SK-N-MC (cell line): ENCODE measurements at places on chromosomes 4 and X.

GRCh38 chr4:76896614-76897535, 1.1 kb downstream of the SOWAHB start:
- no peak for DNase-seq

DNA sequence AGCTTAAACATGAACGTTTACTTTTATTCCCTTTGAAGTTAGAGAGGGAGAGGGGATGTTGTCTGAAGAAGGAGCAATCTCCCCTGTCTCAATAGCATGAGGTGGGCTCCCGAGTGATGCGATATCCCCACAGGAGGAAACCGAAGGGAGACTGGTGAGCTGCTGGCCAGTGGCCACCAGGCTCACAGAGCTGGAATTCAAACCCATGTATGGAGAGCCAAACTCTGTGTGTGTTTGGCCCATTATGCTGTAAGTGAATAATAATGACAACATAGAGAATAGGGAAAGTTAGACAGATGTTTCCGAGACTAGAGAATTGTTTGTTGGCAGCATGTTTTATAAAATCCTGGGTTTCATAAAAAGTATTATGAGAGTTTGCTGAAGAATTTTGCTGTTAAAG, 66.1 kb upstream of the CLNK start:
- DNase-seq, result no peak

DNA sequence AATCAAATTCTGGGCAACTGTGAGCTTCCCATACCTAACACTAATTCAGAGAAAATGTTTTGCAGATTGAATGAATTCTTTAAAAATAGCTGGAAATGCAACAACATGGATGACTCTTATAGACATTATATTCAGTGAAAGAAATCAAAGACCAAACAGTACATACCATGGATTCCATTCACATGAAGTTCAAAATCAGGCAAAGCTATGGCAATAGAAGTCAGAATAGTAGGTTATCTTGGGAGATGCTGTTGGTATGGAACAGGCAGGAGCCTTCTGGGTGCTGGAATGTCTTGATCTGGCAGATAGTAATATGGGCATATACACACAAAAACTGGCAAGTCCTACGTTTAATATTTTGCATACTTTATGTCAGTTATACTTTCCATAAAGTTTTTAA, 25.5 kb upstream of the CBLL2 start:
- no peak for DNase-seq

DNA sequence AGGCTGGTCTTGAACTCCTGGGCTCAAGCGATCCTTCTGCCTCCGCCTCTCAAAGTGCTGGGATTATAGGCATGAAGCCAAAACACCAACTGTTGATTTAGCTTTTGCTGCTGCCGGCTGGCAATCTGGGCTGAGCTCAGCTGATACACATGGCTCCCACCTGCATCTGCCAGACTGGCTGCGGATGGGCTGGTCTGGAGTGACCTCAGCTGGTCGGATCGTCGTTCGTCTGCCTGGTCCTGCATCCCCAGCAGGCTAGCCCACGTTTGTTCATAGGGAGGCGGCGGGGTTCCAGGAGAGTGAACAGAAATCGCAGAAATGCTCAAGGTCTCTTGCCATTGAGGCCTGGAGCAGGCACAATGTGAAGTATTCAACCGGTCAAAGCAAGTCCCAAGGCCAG, 74.4 kb upstream of the DDX3X start:
- DNase-seq, result no peak

DNA sequence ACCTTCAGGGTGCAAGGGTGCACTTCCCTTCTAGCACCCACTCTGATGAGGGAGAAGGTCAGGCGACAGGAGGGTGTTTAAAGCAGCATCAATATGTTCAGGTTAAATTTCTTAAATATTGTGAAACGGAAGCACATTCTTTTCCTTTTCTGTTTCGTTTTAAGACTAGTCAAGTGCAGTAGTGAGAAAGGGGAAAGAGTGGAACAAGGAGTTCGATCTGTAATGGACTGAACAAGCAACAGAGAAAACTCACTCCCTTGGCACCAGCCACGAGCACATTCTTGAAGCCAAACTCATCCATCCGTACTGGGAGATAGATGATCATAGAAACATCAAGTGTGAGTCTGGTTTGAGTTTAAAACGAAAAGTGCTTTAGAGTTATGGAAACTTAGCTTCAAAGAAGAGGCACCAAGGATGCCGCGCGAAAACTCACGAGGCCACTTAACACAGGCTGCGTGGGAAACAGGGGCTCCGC, 815 bp downstream of the FAM53A start:
- DNase-seq, result no peak

DNA sequence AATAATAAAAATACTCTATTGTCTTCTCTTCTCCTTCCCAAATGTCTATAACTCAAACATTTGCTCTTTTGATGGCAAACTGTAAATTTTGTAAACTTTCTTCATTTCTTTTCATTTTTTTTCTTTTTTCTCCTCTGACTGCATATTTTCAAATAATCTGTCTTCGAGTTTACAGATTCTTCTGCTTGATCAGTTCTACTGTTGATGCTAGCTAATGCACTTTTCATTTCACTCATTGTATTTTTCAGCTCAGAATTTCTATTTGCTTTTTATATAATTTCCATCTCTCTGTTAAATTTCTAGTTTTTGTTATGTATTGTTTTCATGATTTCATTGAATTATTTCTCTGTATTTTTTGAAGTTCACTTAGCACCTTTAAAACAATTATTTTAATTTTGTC, 646.8 kb upstream of the INTU start:
- DNase-seq, result no peak

DNA sequence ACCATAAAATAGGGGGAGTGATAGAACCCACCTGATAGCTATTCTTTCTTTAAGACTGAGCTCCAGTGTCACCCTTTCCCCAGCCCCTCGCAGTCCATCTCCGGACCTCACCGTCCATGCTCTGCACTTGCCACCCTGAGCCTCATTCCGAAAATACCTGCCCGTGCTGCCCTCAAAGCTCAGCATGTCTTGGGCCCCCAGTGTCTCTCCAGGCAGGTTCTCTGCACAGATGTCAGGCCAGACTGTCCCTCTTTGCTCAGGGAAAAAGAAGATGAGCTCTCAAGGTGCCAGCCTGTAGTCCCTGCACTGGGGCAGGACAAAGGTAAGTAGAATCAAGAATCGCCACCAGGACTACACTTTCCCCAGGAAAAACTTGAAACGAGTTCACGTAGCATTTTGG, 9.8 kb upstream of the WFS1 start:
- no peak for DNase-seq

GRCh38 chr4:31784558-31784957, 1064.4 kb downstream of the PCDH7 start:
- DNase-seq, result no peak

GRCh38 chr4:153013202-153013977, 77.3 kb downstream of the FHDC1 start:
- DNase-seq, result no peak

- DNase-seq, result no peak
Observed at GRCh38 chr4:184415071-184415470, 59.3 kb downstream of the IRF2 start.

GRCh38 chrX:122046815-122047214, 999.4 kb downstream of the GLUD2 start:
- DNase-seq, result no peak

DNA sequence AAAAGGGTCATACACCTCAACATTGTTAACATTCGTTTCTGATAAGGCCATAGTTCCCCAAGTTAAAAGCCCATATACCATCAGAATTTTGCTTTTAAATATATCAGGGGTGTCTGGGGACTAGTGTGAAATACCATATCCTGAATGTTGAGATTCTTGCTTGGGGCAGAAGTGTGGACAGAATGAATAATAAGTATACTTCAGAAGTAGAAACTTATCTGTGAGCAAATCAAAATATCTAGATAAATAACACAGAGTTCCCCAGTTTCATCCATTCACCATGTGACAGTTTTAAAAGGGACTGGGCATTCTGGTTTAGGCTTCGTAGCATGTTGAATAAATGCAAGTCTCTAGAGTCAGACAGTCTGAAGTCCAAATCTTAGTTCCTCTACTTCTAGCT, 110.5 kb downstream of the CHRNA9 start:
- DNase-seq, result no peak

DNA sequence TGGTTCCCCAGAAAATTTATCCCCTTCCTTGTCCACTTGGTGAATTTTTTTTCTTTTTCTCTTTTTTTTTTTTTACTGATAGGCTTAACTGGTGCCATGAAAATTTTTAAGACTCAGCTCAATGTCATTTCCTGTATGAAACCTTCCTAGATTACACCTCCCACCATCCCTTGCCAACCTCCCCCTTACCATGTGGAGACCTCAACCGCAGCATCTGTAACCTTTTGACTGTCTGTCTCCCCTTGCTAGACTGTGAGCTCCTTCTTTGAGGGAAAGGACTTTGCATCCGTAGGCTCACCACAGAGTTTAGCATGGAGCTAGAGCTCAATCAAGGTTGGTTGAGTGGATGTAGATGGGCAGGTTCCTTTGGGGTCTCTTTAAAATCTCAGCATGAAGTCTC, 5.2 kb upstream of the PGRMC1 start:
- DNase-seq, result no peak

DNA sequence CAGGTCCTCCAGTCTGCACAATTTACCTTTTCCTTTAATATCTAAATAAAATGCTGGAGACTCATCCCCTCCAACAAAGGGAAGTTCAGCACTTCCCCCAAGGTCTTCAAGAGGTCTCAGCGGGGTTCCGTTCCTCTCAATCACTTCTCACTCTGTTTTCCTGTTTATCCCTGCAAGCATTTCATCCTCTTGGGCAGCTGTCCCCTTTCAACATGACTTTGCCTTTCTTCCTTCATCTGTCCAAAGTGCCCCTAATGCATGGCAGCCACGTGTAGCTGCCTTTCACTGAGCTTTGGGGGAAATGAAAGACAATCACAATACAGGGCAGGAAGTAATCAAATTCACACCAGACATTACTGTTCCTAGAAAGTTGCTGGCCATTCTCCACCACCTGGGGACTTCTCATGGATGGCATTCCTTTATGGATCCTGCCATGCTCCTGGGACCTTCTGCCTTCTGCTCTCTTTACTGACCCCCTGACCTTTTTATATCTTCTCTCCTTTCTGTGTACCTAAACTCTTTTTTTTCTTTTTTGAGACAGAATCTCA, 79.7 kb upstream of the USP9X start:
- no peak for DNase-seq

GRCh38 chr4:130712038-130712437, 1616.1 kb downstream of the C4orf33 start:
- no peak for DNase-seq

- no peak for DNase-seq
Observed at GRCh38 chr4:10590896-10591295, 93.7 kb downstream of the CLNK start.

GRCh38 chrX:50815120-50815519, 1.1 kb upstream of the SHROOM4 start:
- no peak for DNase-seq

DNA sequence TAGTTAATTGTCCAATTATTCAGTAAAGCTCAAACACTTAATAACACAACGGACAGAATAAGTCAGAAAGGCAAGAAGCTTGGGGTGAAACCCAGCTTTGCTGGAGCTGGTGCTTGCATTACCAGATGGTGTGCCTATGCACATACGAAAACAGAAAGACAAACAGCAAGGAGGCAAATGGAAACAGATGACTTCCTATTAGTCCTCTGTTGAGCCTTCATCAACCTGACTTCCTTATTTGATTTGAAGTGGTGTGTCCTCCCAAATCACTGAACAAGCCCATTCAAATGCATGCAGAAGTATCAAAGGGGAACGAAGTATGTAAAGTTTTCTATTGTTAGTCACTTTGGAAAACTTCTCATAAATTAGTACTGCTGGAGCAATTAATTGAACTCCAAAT, 166.2 kb downstream of the ATP10D start:
- no peak for DNase-seq

- DNase-seq, result no peak
Observed at GRCh38 chrX:22424919-22425318, 152.2 kb downstream of the CBLL2 start.

GRCh38 chr4:2335729-2336101, 73.8 kb upstream of the MXD4 start:
- no peak for DNase-seq

DNA sequence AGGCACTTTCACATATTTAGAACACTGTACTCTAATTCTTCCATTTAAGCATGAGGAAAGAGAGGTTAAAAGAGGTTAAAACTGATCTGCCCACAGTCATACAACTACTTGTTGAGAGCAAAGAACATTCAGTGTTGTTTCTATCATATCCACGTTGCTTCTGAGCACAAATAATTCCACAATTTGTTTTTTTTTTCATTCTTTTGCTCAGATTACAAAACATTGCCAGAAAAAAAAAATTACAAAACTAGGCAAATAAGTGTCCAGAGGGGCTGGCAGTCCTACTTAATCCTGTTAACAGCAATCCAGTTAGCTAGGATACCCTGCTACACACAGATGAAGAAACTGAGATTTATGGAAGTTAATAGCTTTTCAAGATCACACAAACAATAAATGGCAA, 6.3 kb upstream of the USP53 start:
- DNase-seq, result no peak

DNA sequence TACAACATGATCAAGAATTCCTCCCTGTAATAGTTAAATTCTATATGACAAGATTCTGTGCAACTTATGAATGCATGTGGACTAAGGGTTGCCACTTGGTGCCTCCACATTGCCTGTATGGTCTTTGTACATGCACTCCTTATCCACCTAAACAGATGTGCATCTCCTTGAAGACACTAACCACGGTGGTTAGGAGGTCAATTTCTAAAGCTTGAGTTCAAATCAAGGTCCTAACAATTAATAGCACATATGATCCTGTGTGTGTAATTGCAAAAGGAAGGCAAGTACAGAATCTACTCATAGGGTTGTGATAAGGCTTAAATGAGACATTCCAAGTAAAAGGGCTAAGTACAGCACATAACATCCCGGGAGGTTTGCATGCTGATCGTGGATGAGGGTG, 1.5 kb upstream of the IL21 start:
- no peak for DNase-seq

- DNase-seq, result no peak
Observed at GRCh38 chrX:36198575-36198974, 279.0 kb downstream of the CFAP47 start.

DNA sequence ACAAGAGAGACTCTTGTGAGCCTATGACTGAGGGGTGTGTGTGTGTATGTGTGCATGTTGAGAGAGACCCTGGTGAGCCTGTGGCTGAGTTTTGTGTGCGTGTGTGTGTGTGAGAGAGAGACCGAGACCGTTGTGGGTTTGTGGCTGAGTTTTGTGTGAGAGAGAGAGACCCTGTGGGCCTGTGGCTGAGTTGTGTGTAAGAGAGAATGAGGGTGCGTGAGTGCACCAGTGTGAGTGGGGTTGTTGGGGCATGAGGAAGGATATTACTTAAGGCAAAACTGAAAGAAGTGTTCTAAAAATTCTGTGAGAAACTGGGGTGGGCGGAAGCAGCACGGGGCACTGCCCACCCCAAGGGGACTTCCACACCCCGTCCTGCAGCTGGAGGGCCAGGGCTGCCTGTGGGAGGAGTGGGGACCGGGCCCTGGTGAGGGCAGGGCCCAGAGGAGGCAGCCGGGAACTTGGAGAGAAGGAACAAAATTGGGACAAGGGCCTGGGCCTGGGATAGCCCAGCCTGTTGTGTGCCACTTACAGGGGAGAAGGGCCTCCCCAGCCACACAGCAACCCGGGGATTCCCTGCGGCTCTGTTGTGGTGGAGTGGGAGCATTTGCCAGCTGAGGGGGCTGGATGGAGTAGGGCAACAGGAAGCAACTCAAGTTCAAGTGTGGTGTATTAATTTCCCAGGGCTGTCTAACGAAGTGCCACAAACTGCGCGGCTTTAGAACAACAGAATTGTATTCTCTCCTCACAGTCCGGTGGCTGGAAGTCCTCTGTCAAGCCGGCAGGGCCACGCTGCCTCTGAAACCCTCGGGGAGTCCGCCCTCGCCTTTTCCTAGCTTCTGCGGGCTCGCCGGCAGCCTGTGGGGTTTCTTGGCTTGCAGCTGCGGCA, 22.1 kb downstream of the TMEM131L start:
- no peak for DNase-seq
